ENCODE measurements at places on chromosomes 5 and 9. TPM values are rescaled to one million over a fixed set of nuclear protein-coding genes. Genes with fewer than 3 reads are reported as not detected.

Gene PCDHA6
- polyA plus RNA-seq: 3.6 TPM

Gene BSPRY
- not detected for polyA plus RNA-seq

Gene PIP5KL1
- polyA plus RNA-seq: 5.2 TPM

Gene CD274
- 0.16 TPM for polyA plus RNA-seq

Gene ACOT12
- 3.0 TPM for polyA plus RNA-seq

Gene ZNG1A
- polyA plus RNA-seq: 92.2 TPM

Gene STK32A
- polyA plus RNA-seq: 23.1 TPM

Gene ARL14EPL
- 0.24 TPM for polyA plus RNA-seq

Gene SMC2
- 2.6 TPM for polyA plus RNA-seq

Gene TMEFF1
- 295 TPM for polyA plus RNA-seq

Gene DBN1
- 353 TPM for polyA plus RNA-seq

Gene PCDHAC1
- 2.4 TPM for polyA plus RNA-seq

Gene SPINK7
- polyA plus RNA-seq: not detected

Gene PHF2
- polyA plus RNA-seq: 42.8 TPM

Gene SLC2A8
- polyA plus RNA-seq: 10.2 TPM

Gene OR5C1
- not detected for polyA plus RNA-seq

Gene TMEM174
- not detected for polyA plus RNA-seq

Gene CCDC152
- polyA plus RNA-seq: 1.5 TPM

Gene PCDHGA7
- not detected for polyA plus RNA-seq

Gene BTNL3
- polyA plus RNA-seq: not detected

Gene FAM114A2
- 20.2 TPM for polyA plus RNA-seq

Gene MIGA2
- polyA plus RNA-seq: 42.4 TPM

Gene TMOD1
- 0.22 TPM for polyA plus RNA-seq

Gene RNF208
- polyA plus RNA-seq: 1.5 TPM

Gene PCDHB2
- 105 TPM for polyA plus RNA-seq

Gene IFNA7
- polyA plus RNA-seq: not detected

Gene PNPLA7
- 0.72 TPM for polyA plus RNA-seq

Gene LARP1
- 36.1 TPM for polyA plus RNA-seq

Gene KCNN2
- polyA plus RNA-seq: 1.6 TPM

Gene SPATA31C1
- not detected for polyA plus RNA-seq

Gene CMYA5
- 0.30 TPM for polyA plus RNA-seq

Gene BARX1
- not detected for polyA plus RNA-seq

Gene DEPDC1B
- 7.1 TPM for polyA plus RNA-seq

Gene SLC9A3
- 3.0 TPM for polyA plus RNA-seq

Gene FOXI1
- not detected for polyA plus RNA-seq

Gene ADGRD2
- not detected for polyA plus RNA-seq

Gene HRH2
- polyA plus RNA-seq: 0.09 TPM

Gene CDH9
- polyA plus RNA-seq: 1.7 TPM

Gene OBP2B
- not detected for polyA plus RNA-seq

Gene SPINK13
- not detected for polyA plus RNA-seq

Gene CDH6
- polyA plus RNA-seq: 2.1 TPM

Gene OR1J2
- polyA plus RNA-seq: not detected

Gene DBH
- not detected for polyA plus RNA-seq

Gene PROB1
- polyA plus RNA-seq: 1.2 TPM
